ENCODE measurements at places on chromosomes 6 and 20. TPM values are rescaled to one million over a fixed set of nuclear protein-coding genes. Genes with fewer than 3 reads are reported as not detected.

- no peak for DNase-seq
These were observed 49.0 kb downstream of the CPXM1 start for GRCh38 chr20:2751347-2751877.

GRCh38 chr6:156599366-156599765 is 177.8 kb upstream of the ARID1B start:
- DNase-seq, result no peak

- DNase-seq, result no peak
These were observed 976.7 kb upstream of the MANEA start for GRCh38 chr6:94600636-94601035.

The PRL gene
- total RNA-seq, result not detected

DNA sequence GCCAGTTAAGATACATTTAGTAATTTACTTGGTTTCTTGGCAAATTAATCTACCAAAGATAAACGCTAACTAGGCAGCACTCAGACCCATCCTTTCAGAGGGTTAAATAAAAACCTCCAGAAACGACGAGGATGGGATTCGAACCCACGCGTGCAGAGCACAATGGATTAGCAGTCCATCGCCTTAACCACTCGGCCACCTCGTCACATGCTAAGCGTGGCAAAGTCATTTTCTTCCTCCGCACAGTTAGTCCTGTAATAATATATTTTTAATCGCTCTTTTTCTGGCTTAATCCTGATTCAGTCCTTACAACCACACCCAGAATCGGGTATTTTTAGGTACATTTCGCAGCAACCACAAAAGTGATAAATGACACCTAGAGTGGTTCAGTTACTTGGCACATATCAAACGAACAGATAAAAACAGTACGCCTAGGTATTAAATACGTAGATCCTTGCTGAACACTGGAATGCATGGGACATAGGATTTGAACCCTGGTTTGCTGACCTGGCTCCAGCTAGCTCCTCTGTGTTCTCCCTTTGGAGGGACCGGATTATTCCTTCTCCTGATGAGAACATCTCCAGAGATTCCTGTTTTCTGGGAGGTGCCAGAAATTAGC is 71.6 kb downstream of the GPX5 start:
- DNase-seq, result peak; percentile 40

DNA sequence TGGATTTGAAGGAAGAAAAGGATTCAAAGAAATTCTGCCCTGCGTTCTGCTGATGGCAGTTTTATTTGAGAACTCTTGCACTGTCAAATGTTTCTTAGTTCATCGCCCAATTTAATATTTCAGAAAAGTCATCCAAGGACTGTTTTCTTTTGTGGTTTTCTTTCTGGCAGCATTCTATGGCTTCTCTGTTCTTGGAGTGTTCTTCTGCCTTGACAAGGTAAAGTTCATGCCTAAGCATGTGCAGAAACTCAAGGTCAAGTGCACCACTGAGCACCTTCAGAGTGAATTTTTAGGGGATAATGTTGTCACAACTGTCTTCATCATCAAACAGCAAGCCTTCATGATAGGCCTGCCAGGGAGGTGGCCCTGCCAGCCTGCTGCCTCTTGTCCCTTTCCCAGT is 225.6 kb downstream of the PLCB1 start:
- DNase-seq, result no peak

The RIPOR3 gene
- 11.2 TPM for total RNA-seq

The LRRC73 gene
- 0.28 TPM for total RNA-seq

- DNase-seq, result peak; percentile 23
These were observed 12.3 kb upstream of the DEFB112 start for GRCh38 chr6:50062051-50062450.

The TJAP1 gene
- total RNA-seq, result 41.8 TPM

The NKX2-2 gene
- total RNA-seq, result 0.82 TPM

GRCh38 chr6:20708367-20709124 is 174.3 kb downstream of the CDKAL1 start:
- no peak for DNase-seq

GRCh38 chr6:13355999-13356785 is 27.9 kb upstream of the TBC1D7 start:
- no peak for DNase-seq

GRCh38 chr20:56249244-56249955 is 868 bp downstream of the MC3R start:
- no peak for DNase-seq

DNA sequence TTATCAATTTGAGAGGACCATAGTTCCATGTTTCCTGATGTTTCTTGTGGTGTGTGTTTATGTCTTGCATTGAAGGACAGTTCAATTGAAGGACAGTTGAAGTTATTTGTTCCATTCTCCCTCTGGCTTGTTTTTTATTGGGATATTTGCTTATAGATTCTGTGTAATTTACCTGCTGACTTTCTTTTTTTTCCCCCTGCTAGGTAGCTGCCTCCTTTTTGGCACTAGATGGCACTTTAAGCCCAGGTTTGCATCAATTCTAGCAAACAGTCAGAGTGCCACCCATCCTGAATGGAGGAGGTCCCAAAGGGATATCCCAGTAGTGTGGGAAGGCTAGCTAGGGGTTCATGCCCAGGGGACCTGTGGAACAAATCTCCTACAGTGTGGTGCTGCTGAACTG is 78.1 kb downstream of the CFAP61 start:
- no peak for DNase-seq

- DNase-seq, result no peak
These were observed 6.1 kb upstream of the AFG1L start for GRCh38 chr6:108288742-108289141.

The AKAP12 gene
- total RNA-seq, result 70.1 TPM

GRCh38 chr6:81818901-81819361 is 66.5 kb upstream of the TENT5A start:
- DNase-seq, result no peak

DNA sequence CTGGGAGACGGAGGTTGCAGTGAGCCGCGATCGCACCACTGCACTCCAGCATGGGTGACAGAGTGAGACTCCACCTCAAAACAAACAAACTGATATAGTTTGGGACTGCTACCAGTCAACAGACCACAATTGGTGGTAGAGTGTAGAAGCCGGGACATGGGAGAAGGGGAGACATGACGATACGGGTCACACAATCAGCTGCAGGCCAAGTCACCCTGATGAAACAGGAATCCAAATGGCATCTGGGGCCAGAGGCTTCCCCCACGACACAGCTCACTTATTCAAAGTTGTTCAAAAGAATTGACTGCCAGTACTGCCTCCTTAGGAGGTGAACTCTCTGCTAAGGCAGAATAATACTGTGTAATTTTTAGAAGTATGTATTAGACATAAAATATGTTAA is 27.5 kb downstream of the AMD1 start:
- no peak for DNase-seq

The SMPDL3A gene
- total RNA-seq, result 10.3 TPM

- no peak for DNase-seq
These were observed 116.6 kb upstream of the RPS6KA2 start for GRCh38 chr6:166743406-166744222.

The HDGFL1 gene
- total RNA-seq, result not detected

- no peak for DNase-seq
These were observed 15.6 kb upstream of the CTNNBL1 start for GRCh38 chr20:37677969-37678861.

DNA sequence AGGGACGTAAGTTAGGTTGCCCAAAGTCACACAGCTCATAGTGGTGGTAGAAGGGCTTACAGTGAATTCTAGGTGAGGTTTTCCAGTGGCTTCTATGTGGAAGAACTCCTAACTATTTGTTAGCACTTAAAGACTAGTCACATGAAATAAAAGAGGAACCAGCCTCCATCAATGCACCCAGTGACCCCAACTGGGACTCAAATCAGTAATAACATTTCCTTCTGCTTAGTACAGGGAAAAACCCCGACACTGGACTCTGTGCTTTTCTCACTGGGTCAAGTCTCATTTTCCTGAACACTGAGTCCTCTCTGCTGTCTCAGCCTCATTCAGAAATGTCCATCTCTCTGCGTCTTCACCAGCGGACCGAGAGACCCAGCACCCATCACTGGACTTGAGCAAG is 89.2 kb downstream of the SLC22A23 start:
- DNase-seq, result no peak

DNA sequence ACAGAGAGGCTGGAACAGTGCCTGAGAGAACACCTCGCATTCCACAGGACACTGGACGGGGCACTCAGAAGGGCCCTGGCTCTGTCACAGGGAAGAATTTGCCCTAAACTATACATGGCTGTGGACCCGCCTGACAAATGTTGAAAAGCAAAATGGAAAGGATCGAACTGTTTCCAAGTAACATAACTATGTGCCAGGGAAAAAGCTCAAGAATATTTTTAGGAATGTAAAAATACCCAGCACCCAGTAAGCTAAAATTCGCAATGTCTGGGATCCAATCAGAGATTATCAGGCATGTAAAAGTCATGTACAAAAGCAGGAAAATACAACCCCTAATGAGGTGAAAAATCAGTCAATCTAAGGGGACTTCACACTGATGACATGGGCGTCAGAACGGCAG is 215.9 kb downstream of the TTLL2 start:
- no peak for DNase-seq

- DNase-seq, result no peak
These were observed 104.5 kb upstream of the ASF1A start for GRCh38 chr6:118789419-118789818.

DNA sequence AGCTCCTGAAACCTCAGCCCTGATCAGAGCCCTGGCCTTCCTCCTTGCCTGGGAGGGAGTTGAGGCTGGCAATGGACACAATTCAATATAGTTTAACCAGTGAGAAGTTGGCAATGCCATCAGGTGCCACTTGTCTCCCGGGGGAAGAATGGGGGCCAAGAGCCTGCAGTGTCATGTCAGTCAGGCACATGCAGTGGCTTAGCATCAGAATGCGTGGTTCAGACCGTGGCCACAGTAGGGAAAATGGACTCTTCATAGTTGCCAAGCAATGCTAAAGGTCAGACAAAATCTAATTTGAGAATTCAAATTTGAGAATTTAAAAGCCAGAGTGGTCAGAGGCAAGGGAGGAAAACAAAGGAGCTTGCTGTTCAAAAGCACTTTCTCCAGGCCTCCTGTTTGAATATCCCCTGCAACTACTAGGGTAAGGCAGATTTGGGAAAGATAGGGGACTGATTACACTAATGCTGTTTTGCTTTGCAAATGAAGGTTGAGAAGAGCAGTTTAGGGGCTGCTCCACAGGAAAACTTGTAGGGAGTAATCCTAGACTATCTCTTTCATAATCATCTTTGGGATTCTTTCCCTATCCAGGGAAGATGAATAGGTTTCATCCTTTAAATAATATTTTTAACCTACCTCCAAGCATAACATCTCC is 33.1 kb upstream of the CLIC5 start:
- no peak for DNase-seq

The UNC93A gene
- total RNA-seq, result not detected

The EPB41L1 gene
- total RNA-seq, result 19.3 TPM

DNA sequence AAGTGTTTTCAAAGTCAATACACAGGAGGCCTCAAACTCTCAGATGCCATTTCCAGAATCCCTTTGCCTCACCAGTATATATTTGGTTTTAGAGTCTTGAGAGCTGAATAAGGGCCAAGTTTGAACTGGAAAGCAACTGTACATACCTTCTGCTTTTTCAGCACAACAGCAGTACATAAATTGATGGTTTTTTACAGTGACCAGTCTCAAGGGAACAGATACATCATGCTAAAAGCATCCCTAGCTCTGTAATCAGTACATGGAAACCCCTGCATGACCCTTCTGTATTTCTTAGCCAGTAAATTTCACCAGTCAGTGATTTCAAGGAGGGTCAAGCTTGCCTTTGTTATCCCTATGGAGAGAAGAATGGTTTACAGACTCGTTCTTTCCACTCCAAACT is 40.6 kb upstream of the ECHDC1 start:
- DNase-seq, result no peak

GRCh38 chr20:14142171-14142570 is 146.9 kb downstream of the MACROD2 start:
- DNase-seq, result peak; percentile 67

DNA sequence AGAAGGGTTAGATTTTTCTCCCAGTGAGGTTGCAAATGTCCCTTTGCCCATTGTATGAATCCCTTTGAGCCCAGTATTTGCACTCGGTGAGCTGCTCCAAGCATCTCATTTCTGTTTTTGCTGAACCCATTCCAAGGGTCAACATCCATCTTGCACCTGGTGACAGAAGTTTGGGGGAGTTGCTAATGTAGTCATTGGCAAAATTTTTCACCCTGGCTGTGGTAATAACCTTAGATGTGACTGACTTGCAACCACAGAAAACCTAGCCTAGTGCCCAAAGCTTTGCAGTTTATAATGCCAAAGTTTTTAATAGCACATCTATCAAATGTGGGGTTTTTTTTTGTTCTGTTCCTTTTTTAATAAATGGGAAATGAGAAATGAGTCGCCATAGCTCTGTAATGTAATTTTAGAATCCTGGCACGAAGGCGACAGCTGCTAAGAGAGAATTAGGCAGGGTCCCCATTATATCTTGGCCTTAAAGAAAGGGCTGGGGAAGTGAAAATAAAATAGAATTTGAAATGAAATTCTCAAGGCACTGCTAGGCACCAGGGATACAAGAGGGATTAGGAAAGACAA is 682.8 kb downstream of the KIF16B start:
- no peak for DNase-seq

DNA sequence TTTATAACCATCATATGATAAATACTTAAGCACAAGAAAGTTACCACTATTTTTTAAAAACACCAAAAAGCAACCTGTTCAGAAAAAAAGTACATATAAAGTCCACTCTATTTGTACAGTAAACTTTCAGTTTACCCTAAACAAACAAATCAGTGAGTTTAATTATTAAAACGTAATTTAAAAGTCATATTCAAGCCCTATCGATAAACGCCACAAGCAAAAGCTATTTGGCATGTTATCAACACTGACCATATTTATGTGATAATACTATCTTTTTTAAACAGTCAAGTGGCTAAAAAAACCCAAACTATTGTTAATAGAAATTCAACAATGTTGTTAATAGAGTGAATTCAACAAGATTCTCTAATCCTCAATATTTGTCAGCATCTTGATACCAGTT is 1.9 kb downstream of the KATNA1 start:
- DNase-seq, result no peak

DNA sequence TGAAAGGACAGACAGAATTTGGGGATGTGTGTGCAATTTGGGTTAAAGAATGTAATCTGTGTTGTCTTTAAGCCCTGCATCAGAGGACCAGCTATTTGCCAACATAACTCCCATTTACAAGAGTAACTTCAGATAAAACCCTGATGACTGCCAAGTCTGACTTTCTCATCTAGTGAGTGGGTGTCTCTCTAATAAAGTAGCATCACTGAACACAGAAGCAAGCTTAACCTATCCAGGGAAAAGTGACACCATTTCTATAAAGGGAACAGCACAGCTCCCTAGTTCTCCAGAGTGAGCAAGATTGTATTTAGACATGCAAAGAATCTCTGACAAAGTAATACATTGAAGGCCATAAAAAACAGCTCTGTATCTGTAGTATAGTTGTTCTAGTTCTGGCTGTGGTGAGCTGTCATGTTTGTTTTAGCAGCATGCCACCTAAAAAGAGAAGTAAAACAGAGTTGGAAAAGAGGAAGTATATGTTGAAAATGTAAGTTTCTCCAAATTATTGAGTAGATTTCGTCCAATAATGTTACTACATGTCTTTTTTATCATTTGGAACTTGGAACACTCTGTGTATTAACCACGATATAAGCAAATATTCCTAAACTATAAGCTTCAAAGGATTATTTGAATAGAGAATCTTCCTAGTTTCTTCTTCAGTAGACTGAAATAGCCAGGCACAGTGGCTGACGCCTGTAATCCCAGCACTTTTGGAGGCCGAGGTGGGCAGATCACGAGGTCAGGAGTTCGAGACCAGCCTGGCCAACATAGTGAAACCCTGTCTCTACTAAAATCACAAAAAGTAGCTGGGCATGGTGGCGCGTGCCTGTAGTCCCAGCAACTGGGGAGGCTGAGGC is 8.8 kb upstream of the PIM1 start:
- no peak for DNase-seq

Data from endothelial cell (in vitro differentiated cells).